Activated naive CD8-positive, alpha-beta T cell treated with anti-CD3 and anti-CD28 coated beads for 36 hours (primary cell): ENCODE measurements at places on chromosomes 7 and 10.
A peak's percentile ranks its signal among the peaks of the same experiment; 100 is the strongest.

GRCh38 chr10:21173802-21174714 is 276.9 kb upstream of the NEBL start:
- peak; percentile 62 for DNase-seq

DNA sequence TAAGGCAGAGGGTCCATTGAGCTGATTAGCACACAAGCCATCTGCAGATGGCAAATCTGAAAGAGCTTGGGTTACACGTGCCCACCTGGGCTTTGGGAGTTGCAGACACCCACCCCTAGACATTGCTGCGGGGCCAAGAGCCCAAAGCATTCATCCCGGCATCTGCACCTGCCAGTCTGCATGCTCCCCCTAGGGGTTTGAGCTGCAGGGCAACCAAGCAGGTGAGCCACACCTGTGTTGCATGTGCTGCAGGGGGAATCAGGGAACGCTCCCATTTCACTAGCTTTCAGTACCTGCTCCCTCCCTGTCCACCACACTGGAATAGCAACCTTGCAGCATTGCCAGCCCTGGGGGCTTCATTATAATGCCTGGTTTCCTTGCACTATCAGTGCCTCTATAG is 21.1 kb downstream of the C7orf33 start:
- DNase-seq, result no peak

GRCh38 chr10:78862328-78862640 is 206.5 kb upstream of the ZMIZ1 start:
- no peak for DNase-seq

- DNase-seq, result no peak
Observed at GRCh38 chr10:132679217-132679595, 106.7 kb downstream of the NKX6-2 start.

GRCh38 chr10:70699659-70700174 is 27.4 kb downstream of the ADAMTS14 start:
- DNase-seq, result no peak

DNA sequence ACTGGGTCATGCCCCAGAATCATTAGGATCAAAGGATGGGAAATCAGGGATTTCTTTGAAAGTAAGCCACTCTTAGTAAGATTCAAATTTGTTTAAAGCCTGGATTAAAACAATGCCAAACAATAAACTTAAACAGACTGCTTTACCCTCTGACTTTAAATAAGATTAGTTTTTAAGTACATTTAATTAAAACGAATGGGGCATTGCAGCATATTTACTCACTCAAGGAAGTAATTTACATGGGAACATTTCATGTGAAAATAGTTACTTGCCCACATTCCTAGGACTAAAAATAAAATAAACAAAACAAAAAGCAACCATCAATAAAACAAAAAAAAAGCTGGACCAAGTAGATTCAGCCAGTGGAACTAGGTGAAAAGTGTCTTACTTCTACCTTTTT is 7.8 kb downstream of the ABLIM1 start:
- DNase-seq, result no peak
